ENCODE measurements at places on chromosomes 5 and 9.
A peak's percentile ranks its signal among the peaks of the same experiment; 100 is the strongest.

DNA sequence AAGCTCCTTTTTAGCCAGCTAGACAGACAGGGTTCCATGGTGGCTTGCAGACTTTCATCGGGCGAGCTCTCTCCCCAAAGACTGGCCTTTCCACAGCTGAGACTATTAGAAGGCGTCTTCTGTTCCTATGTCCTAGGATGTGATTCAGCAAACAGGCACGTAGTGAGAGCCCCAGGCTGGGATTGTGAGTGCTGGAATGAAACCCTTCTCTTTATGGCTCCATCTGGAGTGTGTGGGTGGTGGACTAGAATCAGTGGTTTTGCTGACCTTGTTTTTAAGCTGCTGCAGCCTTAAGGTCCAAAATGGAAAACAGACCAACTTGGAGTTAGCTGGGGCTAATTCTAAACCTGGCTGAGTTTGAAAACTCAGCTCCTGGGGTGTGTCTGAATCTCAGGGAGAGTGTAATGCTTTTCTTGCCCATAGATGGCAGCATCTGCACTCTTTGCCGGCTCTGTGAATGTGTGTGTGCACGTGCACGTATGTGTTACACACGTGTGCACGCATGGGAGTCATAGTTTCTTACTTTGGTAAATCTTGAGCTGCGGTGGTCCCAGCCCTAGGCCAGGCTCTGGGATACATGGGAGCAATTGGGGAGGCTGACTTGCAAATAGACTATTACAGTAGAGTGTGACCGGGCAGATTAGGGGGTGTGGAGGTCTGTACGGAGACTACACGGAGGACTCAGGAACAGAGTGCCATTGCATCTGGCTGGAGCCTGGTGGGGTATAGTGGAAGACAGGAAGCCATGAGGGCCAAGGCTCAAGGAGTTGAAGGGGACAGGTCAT lies 10.7 kb downstream of the GSN start:
- DNase-seq = peak; percentile 41

DNA sequence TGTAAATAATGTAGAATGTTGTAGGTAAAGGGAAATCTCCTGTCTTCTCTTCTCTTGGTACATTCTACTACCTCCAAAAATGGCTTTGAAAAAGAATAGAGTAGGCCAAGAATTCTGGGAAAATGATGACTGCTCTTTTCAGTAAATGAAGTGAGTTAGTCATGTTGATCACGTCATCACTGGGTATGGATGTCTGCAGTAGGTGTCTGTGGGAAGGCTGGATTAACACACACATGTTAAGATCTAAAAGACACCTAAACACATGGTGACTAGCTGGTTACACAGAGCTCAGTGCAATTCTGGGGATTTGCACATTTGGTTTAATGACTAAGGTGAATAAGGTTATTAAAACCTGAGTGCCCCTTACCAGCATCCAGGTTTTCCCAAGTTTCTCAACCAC lies 161.5 kb downstream of the CEP120 start:
- no peak for DNase-seq

DNA sequence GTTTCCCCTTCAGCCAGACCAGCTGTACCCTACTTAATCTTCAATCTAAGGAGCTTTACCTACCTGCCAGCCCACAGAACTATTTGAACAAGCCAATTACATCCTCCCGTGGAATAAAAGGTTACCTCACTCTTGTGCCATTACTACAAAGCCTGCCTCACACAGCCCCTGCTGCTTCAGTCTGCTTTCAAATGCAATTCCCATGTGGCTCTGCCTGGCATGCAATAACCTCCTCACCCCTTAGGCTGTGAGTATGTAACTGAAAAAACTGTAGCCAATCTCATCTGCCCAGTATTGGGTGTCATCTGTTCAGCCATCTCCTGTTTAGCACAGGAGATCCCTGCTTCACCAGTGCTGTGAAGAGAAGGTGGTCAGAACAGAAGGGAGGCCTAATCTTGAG lies 6.1 kb upstream of the GCNT1 start:
- no peak for DNase-seq

- no peak for DNase-seq
Observed at GRCh38 chr5:32618962-32619361, 33.6 kb downstream of the SUB1 start.

- no peak for DNase-seq
Observed at GRCh38 chr5:45694971-45695803, 993 bp downstream of the HCN1 start.

- DNase-seq = no peak
Observed at GRCh38 chr9:127131871-127132270, 9.4 kb upstream of the ANGPTL2 start.

- DNase-seq = no peak
Observed at GRCh38 chr5:103860327-103860726, 297.7 kb upstream of the NUDT12 start.

DNA sequence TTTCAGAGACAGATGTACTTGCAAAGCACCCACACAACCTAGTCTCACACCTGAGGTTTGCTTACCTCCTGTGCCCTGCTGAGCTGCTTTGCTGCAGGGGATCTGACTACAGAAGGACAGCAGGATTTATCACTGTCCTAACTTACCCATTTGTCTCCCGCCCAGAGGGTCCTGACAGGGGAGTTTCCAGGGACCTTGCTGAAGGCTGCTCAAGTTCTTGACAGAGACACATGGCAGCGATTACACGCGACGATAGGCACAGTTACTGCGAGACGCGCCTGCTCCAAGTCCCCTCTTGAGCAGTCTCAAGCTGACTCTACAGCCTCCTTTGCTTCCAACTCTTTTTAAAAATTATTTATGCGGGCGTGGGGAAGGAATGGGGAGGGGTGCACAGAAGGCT lies 24.6 kb upstream of the GALNT10 start:
- no peak for DNase-seq

GRCh38 chr5:172178301-172178987 lies 9.6 kb downstream of the STK10 start:
- DNase-seq = no peak

- no peak for DNase-seq
Observed at GRCh38 chr5:9653811-9654210, 23.7 kb upstream of the TAS2R1 start.

- no peak for DNase-seq
Observed at GRCh38 chr5:176528761-176529115, 8.5 kb downstream of the RNF44 start.

GRCh38 chr5:171313481-171314206 lies 4.6 kb downstream of the TLX3 start:
- DNase-seq = no peak

All from stimulated activated CD4-positive, alpha-beta T cell treated with anti-CD3 and anti-CD28 coated beads, Interleukin-4, amount 100 ng/mL, for 24 hours (primary cell).